Right atrium auricular region (tissue), 2 donors: ENCODE measurements at places on chromosomes 5 and 9. TPM values are rescaled to one million over a fixed set of nuclear protein-coding genes. Genes with fewer than 3 reads are reported as not detected.

DNA sequence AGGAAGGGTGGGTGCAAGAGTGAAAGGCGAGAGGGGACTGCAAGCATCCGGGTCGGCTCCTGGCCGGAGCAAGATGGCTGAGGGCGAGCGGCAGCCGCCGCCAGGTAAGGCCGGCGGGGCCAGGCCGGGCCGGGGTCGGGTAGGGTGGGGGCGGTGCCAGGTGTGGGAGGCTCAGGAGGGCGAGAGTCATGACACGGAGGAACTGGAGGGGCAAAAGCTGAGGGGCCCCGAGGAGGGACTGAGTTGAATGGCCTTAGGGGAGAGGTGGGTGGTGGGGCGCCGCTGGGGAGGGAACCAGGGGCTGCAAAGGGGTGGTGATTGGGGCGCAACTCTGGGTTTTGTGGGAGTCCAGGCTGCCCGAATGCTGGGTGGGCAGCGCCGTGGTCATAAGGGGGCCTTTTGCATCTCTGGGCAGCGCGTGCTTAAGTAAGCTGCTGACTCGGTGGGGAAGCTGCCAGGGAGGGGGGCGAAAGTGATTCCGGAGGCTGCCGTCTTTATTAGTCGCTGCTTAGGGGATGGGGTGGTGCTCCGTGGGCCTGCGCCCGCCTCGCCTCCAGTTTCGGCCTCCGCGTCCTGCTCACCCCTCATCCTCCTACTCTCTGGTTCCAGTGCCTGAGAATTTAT lies 425 bp downstream of the PTPA start:
- peak overlapping the region; percentile 93 for H3K4me3 ChIP-seq
- peak overlapping the region; percentile 99 for H3K27ac ChIP-seq
- H3K27me3 ChIP-seq, result no peaks in the 10 kb centered on the region
- DNase-seq, result no peak
- peaks cover 47% of the 10 kb centered on the region for H3K4me1 ChIP-seq
- peaks cover 14% of the 10 kb centered on the region for H3K36me3 ChIP-seq

Gene MARCOL
- not detected for total RNA-seq

DNA sequence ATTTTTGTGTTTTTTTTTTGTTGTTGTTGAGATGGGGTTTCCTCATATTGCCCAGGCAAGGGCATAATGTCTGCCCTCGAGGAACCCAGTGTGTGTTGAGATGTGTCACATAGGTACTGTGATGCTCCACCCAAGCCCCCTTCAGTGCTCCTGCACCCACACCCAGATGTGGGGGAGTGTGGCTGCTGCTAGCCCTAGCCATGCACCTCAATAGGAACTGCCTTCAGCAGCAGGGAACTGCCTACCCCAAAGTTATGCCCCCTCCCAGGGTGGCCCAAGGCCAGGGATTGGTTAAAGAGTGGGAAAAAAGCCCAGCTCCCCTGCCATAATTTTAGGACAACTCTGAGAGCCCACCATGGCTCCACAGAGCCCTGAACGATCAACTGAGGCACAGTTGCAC lies 33.3 kb upstream of the EPB41L4B start:
- no peak overlapping the region for H3K27ac ChIP-seq
- H3K4me3 ChIP-seq, result no peak overlapping the region
- no peaks in the 10 kb centered on the region for H3K36me3 ChIP-seq
- no peaks in the 10 kb centered on the region for H3K4me1 ChIP-seq
- DNase-seq, result no peak
- H3K27me3 ChIP-seq, result no peaks in the 10 kb centered on the region

Gene DCAF12
- total RNA-seq, result 20.4 TPM

- no peak overlapping the region for H3K27ac ChIP-seq
- no peaks in the 10 kb centered on the region for H3K4me1 ChIP-seq
- no peaks in the 10 kb centered on the region for H3K36me3 ChIP-seq
- H3K4me3 ChIP-seq, result no peak overlapping the region
Measured at GRCh38 chr5:174532455-174533453, 191.6 kb upstream of the MSX2 start.

Gene FREM1
- 2.2 TPM for total RNA-seq

Gene WDR38
- total RNA-seq, result not detected

- H3K27me3 ChIP-seq, result no peaks in the 10 kb centered on the region
- DNase-seq, result no peak
- no peak overlapping the region for H3K4me3 ChIP-seq
- H3K36me3 ChIP-seq, result no peaks in the 10 kb centered on the region
- no peak overlapping the region for H3K27ac ChIP-seq
Measured at GRCh38 chr9:123590499-123590898, 234.5 kb downstream of the CRB2 start.

DNA sequence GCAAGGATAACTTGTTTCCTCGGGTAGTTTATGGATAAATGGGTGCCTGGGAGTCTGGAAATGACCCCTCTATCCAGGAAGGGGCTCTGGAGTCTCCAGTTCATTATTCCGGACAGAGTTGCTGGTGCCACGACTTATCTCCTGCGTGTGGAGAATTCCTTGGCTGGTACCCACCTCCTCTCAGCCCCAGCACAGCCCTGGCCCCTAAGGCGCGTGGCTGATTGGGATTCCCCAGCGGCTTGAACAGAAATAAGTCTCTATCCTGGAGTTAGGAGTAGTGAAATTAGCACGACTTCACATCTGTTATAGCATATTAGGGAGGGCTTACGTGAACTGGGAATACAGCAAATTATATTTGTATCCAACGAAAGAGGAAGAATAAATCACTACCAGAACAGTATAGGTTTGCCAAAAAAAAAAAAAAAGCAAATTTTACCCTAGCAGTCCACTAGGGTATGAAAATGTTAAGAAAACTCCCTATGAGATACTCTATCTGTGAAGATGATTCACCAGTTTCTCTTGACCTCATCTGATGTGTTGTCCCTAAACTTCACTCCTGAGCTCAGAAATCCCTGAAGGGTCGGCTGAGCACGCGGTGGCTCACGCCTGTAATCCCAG lies 172.5 kb upstream of the OTULINL start:
- peaks cover 26% of the 10 kb centered on the region for H3K36me3 ChIP-seq
- H3K27ac ChIP-seq, result peak overlapping the region; percentile 55
- no peak overlapping the region for H3K4me3 ChIP-seq
- H3K27me3 ChIP-seq, result no peaks in the 10 kb centered on the region
- no peak for DNase-seq
